ENCODE measurements at places on chromosomes 2 and 18.
A peak's percentile ranks its signal among the peaks of the same experiment; 100 is the strongest.

DNA sequence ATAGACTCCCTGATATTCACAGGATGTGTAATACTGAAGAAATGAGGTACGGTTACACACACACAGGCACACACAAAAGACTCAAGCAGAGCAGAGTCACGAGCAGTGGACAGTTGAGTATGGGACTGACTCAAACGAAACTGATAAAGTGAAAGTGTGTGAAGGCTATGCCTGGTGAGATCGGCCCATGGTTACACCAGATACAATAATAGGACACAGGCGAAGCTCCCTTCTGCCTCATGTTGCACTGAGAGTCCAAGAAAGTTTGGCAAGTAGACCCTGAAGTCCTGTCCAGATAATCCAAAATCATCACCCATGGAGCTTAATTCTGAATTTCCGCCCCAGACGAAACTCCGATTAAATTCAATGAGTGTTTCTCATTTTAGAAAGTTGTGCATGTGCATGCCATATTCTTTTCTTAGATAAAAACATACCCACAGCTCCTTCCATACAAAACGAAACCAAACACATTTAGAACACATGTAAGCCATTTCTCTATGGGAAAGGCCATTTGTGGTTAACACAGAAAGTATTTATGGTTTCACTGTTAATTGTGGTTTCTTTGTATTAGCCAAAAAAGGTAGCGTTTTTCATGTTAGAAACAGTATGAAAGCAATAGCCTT lies 567.6 kb downstream of the PLCL1 start:
- no peak for DNase-seq

- no peak for DNase-seq
Observed at GRCh38 chr2:215540658-215541057, 104.8 kb upstream of the FN1 start.

- DNase-seq: no peak
Observed at GRCh38 chr2:98743835-98744234, 12.9 kb upstream of the MGAT4A start.

DNA sequence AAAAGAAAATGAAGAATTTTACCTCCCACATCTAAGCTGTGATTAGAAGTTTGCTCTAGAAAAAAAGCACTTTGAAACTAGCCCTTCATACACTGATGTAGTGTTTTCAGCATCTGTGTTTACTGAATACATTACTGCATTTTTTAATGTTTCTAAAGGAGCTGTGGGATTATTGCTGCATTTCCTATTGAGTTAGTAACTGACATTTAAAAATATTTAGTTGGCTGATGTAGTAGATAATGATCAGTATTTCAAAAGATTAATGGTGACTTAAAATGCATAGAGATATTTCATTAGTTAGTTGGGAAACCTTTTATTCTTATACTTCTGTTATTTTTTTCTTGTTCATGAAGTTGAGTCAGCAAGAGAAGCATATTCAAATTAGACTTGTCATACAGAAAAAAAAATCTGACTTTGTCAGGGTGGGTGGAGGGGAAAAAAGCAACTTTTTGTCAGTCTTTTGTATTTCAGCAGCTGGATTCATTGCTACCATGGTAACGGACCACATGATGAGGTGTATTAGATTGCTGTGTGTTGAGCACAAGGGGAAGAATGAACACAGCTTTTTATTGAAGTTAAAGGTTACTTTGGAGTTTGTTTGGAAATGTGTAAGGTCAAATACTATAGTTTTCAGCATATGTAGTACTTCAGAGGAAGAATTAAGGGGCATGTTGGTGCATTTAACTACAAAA lies at the start of gene DTNA:
DTNA (plus strand) TSS at position 549 of the 692 bp plus-strand sequence. CDS start 45,679 bp downstream, outside the sequence.
- DNase-seq: peak; percentile 88

- DNase-seq: no peak
Observed at GRCh38 chr2:129233751-129234406, 745.6 kb upstream of the RAB6C start.

DNA sequence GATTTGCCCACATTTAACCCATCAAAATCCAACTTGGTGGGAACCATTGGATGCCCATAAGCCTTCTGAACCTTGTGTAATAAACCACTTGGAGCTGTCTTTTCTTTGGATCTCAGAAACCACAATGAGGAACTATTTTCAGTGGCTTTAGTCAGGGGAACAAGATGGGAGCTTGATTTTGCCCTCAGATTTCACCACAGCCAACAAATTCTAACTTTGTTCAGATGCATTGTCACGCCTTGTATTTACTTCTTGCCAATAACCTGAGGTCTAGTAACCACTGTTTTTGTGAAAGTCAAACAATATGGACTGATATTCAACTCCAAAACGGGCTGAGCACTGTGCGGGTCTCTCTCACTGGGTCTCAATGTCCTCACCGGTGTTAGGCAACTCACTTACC lies 508.2 kb downstream of the TNS1 start:
- DNase-seq: no peak

DNA sequence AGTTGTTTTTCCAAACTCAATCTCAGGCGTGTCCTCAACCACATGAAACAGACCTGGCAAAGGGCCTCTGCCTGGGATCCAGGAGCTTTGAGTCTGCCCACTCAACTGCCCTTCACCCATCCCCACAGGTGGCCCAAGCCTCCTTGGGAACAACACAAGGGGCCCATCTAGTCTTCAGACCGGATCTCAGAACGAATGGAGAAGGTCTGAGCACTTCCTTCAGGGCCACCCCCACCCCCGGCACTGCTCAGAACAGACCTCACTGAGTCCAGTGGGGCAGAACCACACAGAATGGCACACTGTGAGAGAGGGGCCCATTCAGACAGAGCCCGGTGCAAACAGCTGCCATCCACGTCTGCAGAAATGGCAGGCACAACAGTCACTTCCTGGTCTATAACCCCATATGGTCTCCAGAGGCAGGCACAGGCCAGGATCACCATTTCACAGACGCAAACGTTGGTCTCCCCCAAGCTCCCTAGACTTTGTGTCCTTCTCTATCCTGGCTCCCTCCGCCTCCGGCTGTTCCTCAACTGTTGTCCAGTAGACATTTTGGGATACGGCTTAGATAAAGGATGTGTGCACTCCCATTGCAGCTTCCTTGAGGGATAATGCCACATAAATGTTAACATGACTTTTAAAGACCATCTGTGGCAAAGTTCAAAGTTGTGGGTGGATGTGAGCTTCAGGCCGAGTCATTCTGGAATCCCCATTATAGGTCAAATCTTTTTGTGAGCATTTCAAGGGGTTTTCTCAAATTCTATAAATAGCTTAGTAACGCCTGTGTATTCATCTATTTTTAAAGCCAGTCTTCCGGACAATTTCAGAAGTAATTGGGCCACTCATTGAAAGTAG lies 149.7 kb downstream of the SMAD7 start:
- DNase-seq: peak; percentile 82

DNA sequence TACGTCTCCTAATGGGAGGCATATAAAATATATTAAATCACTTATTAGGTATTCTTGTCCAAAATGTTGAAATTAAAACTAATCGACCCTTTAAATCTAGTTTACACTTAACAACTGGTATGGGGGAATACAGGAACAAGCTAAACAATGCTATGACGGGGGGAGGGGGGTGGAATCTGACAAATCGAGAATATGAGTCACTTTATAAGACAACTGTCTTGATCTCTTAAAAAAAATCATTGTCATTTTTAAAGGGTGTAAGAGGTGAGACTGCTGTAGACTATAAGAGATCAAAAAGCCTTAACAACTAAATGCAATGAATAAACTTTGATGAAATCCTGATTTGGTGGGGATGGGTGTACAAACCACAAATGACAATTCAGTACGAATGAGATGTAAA lies 6.0 kb downstream of the MAP3K2 start:
- no peak for DNase-seq

DNA sequence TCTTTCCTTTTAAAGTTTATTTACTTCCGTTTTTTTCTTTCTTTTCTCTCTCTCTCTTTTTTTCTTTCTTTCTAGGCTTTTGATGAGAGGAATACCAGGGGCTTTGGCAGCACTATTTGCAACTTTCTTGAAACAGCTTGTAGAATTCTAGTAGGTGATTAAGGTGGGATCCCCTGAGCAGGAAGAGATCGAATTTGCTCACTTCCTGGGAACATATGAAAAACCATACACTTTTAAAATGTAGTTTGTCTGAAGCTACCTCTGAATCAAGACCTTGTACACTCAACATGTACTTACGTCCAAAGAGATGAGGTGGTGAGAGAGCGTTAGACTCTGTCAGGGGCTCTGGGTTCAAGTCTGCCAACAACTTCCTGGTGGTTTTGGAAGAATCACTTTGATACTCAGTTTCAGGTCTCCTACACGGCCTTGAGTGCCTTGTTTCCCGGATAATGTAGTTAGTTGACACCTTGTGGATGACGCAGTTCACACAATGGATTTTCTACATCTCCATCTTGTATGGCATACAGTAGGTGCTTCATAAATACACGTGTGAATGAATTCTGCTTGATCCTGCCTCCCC lies 229.1 kb downstream of the MYCN start:
- no peak for DNase-seq

GRCh38 chr2:46803911-46804670 lies 111.5 kb downstream of the MCFD2 start:
- no peak for DNase-seq

DNA sequence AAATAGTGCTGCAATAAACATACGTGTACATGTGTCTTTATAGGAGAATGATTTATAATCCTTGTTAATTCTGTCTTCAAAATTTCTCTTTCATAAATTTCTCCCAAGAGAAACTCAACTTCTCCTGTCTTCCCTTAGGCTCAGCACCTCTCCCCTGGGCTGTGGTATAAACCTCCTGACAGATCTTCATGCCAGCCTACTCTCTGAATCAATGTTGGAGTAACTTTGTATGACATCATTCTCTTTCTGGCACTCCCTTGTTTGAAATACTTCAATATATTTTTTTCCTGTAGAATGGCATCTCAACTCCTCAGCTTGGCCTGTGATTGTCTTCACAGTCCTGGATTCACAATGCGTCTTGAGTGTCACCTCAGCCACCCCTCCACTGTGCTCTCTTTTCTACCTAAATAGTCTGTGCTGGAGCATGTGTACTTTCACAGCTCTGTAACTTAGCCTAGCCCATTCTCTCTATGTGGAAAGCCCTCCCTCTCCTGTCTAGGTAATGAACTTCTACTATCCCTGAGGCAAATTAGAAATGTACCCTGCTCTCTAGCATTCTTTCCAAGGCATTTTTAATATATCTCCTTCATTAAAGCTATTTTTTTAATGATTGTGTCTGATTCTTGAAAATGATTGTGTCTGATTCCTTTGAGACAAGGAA lies 649.9 kb upstream of the FANCL start:
- no peak for DNase-seq

- peak; percentile 3 for DNase-seq
Observed at GRCh38 chr2:16394072-16394985, 271.3 kb downstream of the CYRIA start.
